GM18507 (cell line): ENCODE measurements at places on chromosomes 5 and 9.
A peak's percentile ranks its signal among the peaks of the same experiment; 100 is the strongest.

GRCh38 chr9:91698266-91698665 is 251.8 kb downstream of the ROR2 start:
- no peak for DNase-seq

GRCh38 chr9:108016446-108016845 is 526.9 kb upstream of the KLF4 start:
- no peak for DNase-seq

- DNase-seq = no peak
These were observed 28.5 kb upstream of the SLC6A3 start for GRCh38 chr5:1473746-1474145.

- DNase-seq = no peak
These were observed 91.6 kb upstream of the LMX1B start for GRCh38 chr9:126521976-126522590.

GRCh38 chr9:130931508-130932254 is 7.4 kb downstream of the FIBCD1 start:
- DNase-seq = peak; percentile 61

DNA sequence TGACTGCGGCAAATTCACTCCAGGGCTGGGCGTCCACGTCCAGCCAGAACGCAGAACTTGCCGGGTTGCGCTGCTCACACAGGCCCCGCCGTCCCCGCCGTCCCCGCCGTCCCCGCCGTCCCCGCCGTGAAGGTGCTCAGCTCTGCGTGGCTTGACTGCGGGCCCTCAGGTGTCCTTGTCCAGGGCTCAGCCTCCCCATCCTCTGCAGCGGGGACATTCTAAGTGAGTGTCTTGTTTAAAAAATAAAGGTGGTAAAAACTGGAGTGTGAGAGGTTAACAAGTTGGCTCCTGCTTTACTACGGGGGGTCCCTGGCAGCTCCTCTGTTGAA is 14.9 kb downstream of the IRX4 start:
- DNase-seq = no peak

DNA sequence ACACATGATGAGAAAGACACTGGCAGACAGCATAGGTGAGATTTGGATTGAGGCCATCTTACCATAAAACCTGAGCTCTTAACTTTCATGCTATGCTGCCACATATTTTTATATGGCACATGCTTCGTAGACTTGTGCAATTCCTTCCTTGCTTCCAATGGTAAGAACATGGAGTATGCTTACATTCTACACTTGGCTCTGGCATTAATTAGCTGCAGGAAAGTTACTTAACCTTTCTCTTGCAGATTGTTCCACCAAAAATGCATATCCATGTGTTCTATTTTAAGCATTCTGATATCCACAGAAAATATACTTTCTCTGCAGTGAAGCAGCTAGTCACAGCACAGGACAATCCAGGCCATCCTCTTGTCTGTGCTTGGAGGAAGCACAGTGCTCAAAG is 119.4 kb downstream of the MPDZ start:
- no peak for DNase-seq

GRCh38 chr9:135303280-135303647 is 176.3 kb upstream of the PPP1R26 start:
- no peak for DNase-seq

DNA sequence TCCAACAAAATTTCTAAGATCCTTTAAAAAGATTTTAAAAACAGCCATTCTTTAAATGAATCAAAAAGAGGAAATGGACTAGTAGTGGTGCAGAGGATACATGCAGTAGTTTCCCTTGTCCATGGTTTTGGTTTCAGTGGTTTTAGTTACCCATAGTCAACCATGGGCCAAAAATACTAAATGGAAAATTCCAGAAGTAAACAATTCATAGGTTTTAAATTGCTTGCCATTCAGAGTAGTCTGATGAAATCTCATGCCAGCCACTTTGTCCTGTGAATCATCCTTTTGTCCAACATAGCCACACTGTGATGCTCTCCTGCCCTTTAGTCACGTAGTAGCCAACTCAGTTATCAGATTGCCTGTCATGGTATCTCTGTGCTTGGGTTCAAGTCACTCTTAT is 286.1 kb downstream of the ANXA1 start:
- no peak for DNase-seq

DNA sequence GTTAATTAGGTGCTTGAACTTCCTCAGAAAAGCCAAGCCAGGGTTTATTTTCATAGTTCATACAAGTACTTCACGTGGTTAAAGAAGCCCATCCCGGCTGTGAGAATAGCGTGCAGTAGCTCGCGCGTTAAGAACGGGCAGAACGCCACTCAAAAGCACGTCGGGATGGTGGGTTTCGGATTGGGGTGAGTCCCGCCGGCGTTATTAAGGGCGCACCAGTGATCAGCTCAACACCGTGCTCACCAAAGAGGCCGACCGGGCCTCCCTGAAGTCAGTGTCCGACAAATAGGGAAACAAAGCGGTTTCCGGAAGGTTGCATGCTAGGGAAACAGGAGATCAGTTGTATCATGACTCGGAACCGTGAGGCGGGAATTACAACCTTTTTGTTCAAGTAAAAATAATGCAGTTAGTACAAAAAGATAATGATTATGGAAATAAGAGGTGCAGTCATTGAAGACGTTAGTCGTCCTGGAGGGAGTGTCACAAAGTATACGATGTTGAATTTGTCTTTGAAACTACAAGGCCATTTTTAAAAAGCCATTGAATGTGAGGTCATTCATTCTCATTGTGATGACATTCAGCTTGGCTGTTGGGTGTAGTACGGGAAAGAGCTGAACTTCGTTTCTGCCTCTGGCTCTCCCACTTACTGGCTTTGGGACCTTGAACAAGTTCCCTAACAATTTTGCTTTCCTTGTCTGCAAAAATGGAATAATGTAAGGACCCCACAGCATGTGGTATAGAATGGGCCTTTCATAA is 992 bp downstream of the SETD9 start:
- no peak for DNase-seq

- DNase-seq = no peak
These were observed 164.3 kb upstream of the KLF9 start for GRCh38 chr9:70578720-70579119.

DNA sequence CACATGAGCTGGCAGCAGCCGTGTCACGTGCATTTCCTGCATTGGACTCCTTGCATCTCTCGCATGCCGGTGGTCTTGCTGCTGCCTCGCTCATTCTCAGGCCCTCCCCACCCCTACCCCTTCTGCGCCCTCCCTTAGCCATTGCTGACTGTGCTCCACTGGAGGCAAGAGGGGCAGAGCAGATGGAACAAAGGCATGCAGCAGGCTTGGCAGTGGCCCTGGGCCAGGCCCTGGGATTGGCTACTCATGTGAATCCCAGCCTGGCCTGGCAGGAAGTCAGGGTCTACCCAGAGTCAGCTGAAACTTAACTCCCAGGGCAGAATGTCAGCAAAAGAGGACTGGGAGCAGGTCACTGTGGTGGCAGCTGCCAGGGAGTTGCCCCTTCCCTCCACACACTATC is 62.3 kb downstream of the TSTD2 start:
- no peak for DNase-seq

DNA sequence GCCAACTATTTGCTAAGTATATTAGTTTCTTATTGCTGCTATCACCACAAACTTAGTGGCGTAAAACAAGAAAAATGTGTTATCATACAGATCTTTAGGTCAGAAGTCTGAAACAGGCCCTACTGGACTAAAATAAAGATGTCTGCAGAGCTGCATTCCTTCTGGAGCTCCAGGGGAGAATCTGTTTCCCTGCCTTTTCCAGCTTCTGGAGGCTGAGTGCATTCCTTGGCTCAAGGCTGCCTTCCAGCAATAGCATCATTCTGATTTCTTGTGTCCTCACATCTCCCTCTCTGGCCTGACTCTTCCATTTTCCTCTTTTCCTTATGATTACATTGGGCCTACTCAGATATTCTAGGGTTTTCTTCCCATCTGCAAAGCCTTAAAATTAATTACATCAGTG is 15.9 kb downstream of the MAN2A1 start:
- DNase-seq = no peak

DNA sequence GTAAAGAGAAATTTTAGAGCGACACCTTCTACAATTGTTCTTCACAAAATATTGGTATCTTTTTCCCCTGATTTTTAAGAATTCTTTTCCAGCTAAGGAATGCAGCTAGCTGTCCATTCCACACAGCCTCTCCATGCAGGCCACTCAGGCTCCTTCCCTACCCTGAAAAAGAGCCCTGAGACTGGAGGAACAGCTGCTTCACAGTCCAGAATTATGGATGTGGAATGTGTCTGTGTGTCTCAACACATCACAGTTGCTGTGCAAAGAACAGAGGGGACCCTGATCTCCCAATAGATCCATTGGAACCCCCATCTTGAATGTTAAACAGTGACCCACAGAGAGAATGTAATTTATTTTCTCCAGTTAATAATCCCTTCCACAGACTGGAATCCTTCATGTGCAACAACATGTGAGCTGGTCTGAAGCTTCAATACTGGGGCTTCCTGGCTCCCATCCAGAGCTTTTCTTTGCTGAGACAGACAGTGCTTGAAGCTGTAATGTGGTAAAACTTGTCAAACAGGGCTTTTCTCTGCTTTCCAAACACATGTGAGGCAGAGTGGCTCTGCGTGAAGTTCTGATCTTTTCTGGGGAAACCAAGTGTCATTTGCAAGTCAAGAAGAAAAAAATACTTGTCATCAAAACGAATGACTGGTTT is 53.3 kb upstream of the SMC5 start:
- DNase-seq = no peak

GRCh38 chr5:115087951-115088350 is 81.8 kb downstream of the TRIM36 start:
- no peak for DNase-seq

GRCh38 chr5:35457912-35458823 is 159.5 kb upstream of the SPEF2 start:
- no peak for DNase-seq

DNA sequence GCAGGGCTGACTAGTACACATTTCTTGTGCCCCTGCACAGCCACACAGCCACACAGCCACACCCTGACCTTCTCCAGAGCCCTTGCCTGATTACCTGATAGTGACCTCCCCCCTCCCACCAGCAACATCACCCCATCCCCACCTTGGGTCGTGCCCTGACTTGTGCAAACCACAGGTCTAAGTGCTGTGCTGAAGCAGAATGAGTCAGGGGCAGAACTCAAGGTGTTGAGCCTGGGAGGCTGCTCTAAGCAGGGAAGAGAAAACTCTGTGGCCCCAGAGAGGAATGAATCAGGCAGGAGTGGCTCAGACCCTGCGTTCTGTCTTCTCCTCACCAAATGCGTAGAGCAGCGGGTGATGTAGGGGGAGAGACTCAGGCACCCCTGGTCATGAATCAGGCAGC is 24.3 kb upstream of the FAT2 start:
- no peak for DNase-seq
